ENCODE measurements at places on chromosomes 11 and 22. TPM values are rescaled to one million over a fixed set of nuclear protein-coding genes. Genes with fewer than 3 reads are reported as not detected.

KDM4E gene
- total RNA-seq, result not detected

OR5P2 gene
- not detected for total RNA-seq

CCDC89 gene
- total RNA-seq, result 2.6 TPM

H19 gene
- 39.8 TPM for total RNA-seq

DNA sequence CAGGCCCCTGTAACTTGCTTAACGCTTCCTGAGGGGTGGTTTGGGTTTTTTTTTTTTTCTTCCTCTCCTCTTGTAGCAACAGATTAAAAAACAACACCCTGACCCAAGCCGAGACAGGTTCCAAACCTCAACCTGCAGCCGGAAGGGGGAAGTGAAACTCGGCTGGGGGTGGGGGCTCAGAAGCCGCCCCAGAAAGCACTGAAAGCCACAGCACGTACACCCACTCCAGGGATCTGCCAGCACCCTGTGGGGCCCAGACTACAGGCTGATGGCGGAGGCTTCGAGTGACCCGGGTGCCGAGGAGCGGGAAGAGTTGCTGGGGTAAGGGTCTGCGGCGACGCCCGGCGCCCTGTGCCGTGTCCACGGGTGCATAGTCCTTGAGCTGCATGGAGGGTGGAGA is at the start of gene LSP1:
LSP1 (plus strand) TSS at position 208 of the 400 bp plus-strand sequence; CDS start at position 269, 61 bp downstream.
- DNase-seq, result no peak

GRCh38 chr11:65615950-65616574 is 486 bp downstream of the PCNX3 start:
- no peak for DNase-seq

- no peak for DNase-seq
Measured at GRCh38 chr22:38033522-38034277, 23.5 kb upstream of the PICK1 start.

DNA sequence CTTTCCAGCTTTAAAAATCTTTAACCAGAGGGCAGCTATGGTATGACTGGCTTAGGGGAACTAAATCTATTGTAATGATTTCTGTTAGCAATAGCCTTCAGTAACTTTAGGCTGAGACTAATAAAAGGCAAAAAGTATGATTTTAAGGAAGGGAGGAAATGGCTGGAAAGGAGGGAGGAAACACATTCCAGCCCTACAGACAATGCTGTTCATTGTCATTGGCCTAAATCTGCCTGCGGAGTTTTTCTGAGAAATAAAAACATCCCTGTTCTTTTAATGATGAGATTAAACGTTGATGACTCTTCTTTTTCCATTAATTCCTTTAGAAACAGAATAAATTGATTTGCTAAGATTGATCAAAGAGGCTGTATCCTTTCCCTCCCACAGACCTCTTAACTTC is 99.6 kb upstream of the GRAMD1B start:
- DNase-seq, result no peak

DNA sequence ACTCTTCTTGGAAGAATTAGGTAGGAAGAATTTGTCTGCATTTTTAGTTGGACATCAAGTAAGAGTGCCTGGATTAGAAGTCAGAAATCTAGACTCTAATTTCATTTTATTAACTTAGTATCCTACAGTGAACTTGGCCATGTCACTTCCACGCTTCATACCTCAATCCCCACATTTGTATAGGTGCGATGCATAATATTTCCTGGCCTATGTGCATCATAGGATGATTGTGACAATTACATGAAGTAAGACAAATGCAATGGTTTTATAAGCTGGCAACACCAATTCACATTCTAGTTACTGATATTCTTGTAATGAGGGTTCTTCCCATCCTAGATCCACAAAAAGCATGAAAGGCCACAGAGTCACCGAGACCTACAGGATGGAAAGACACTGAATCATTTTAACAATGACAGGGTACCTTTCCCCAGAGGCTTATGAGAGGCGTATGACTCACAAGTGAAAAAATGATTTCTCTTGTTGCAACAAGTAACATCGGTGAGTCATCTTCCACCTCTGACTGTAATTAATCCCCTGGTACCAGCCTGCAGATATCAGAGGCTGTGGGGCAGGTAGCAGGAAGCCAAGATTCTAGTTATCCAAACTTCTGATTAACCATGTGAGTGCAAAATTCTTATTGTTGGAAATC is 56.0 kb upstream of the OR5AK2 start:
- no peak for DNase-seq

DNA sequence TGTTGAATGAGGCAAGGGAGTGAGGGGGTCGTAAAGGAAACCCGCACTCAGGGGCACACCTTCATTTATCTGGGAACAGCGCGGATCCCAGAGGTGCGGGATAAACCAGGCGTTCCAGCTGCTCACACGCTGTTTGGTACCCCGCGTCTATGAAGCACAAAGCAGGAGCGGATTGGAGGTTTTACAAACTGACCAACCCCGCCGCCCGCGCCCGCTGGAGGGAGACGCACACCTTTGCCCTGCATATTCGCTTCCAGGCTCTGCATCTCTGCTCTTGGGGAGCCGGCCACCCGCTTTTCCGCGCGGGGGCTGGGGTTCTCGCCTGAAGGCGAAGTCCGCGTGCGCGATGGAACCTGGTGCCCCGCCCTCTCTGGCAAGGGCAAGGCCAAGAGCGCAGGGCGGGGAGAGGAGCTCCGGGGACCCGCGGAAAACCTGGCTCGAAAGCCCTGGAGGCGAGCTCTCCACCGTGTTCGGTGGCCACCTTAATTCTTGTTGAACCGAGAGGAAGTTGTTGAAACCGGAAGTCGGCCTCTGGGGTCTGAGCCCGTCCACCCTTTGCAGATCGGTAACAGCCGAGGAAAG is 6.8 kb upstream of the ALX4 start:
- no peak for DNase-seq

DNA sequence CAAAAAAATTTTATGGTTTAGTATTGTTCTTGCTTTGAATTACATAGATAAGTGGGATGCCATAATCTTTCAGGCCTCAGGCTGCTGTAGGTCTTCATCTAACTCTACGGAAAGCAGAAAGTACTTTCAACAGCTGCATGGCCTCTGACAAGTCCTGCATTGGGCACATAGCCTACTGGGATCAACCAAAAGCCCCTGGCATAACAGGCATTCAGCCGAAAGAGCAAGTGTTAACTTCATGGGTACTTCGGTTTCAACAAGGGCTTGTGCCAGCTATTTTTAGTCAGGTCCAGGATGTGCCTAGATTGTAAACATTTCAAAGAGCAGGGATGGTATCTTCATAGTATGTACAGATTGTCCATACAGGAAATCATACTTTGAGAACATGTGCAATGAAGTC is 3.1 kb downstream of the SLN start:
- no peak for DNase-seq

DNA sequence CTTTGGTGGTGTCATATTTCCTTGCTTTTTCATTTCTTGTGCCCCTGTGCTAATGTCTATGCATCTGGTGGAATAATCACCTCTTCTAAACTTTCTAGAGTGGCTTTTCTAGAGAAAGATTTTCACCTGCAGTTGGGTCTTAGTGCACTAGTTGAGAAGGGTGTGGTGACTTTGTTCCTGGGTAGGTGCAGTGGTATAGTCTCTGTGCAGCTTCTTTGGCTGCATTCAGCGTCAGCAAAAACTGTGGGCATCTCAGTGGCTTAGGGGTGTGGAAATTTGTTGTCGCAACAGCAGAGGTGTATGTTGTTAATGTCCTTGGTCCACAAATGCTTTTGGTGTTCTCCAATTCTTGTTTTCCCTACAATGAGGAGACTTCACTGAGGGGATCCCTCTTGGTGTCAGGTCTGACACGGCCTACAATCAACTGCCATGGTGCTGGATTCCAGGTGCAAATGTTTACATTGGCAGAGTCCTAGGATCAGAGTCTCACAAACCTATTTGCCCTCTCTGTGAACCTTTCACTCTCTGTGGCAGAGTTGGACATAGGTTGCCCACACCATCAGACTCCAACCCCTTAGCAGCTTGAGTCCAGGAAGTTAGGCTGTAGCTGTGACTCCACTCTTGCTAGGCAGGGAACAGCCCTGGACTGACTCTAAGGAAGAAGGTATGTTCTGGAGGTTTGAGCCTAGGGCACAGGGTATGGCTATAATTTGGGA is 48.8 kb downstream of the GDPD4 start:
- DNase-seq, result no peak

GRCh38 chr11:123590296-123590912 is 64.0 kb downstream of the SCN3B start:
- no peak for DNase-seq

DNA sequence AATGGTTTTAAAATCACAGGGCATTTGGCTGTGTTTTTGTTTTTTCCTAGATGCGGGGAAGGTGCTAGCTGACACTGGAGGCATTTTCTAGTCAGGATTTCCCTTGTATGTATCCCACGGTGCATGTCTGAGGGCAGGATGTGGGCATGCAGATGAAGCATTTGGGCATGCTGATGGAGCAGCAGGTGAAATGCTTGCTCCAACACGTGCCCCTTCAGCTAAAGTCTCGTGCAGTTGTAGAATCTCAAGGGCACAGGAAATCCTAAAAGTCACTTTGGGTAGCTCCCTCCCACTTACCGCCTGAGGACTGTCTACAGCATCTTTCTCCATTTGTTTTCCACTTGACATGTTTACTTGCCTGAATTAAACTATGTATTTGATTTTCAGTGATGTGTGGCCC is 429.4 kb upstream of the B3GAT1 start:
- no peak for DNase-seq

DNA sequence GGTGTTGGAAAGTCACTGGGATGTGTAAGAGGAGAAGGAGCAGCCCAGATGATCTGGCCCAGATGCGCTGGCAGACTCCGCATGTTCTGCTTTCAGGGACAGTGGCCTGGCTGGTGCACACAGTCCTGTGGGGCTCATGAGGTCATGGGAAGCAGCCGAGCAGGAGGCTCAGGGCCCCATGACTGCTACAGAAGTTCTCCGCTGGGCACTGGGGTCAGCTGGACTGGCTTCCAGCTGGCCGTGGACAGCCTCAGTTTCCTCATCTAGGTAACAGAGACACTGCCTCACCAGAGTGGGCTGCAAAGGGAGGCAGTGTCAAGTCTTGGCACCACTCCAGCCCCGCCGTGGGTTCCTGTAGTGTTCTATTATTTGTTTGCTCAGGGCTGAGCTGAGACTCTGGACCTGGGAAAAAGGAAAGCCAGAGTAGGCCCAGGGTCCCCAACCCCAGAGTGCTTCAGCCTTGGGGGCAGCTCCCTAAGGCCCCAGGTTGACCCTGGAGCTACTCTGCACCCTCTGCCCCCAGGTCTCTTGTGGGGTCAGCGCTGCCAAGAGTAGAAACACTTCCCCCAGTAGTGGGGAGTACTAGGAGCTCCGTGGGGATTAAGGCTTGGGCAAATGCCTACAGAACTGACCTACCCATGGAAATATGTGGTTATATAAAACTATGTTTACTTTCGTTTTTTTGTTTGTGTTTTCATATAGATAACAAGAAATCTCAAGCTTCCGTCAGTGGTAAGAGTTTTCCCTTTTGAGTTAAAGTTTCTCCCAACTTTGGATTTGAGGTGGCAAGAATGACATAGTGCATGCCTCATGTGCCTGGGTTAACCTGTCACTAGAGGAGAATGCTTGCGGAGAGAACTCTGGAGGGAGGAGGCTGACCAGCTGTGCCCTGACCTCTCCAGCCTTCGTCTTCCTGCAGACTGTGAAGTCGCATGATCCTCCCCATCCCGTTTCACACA is 45.3 kb downstream of the MED15 start:
- DNase-seq, result peak; percentile 40

DNA sequence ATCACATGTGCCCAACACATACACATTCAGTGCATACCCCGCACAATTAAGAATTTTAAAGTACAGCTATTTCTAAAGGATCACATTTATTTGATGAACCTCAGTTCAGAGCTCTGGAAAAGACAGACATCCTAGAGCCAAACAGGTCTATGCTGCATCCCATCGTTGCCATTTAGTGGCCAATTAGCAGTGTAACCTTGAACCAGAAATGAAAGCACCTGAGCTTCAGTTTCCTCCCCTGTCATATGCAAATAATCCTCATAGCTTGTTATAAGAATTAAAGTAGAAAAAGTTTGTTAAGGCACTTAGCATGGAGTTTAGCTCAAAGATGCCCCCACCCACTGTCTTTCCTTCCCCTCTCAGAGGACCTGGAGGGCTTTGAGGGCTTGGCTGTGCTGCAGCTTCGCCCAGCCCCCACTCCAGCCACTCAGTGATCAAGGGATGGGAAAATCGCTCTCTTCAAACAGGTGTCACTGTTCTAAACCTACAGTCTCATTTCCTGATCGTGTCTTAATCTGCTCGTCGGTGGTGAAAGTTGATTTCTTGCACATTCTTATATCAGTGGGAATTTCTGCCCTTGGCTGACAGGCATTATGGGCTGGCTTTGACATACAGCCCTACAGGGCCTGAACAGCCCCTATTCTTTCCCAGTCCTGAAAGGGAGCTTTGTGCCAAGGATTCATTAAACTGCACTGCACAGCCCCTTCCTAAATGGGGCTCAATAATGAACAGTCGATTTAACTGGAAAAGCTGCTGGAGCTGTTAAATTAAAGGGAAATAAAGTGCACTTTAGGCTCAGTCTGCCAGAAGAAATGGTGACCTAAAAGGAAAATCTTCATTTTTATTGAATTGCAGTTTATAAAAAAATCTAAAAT is 23.3 kb upstream of the FAM181B start:
- no peak for DNase-seq

DNA sequence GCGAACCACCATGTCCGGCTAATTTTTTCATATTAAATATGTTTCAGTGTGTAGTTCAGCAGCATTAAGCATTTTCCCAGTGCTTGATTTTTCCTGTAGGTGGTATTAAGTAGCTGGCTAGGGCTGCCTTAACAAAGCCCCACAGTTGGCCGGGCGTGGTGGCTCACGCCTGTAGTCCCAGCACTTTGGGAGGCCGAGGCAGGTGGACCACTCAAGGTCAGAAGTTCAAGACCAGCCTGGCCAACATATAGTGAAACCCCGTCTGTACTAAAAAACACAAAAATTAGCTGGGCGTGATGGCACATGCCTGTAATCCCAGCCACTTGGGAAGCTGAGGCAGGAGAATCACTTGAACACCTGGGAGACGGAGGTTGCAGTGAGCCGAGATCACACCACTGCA is 33.5 kb upstream of the TOLLIP start:
- DNase-seq, result no peak

GRCh38 chr11:133977067-133977677 is 20.4 kb upstream of the IGSF9B start:
- no peak for DNase-seq

- DNase-seq, result no peak
Measured at GRCh38 chr22:41478891-41479521, 10.1 kb downstream of the ACO2 start.
